ENCODE measurements at places on chromosomes 2 and 18. TPM values are rescaled to one million over a fixed set of nuclear protein-coding genes. Genes with fewer than 3 reads are reported as not detected.

DNA sequence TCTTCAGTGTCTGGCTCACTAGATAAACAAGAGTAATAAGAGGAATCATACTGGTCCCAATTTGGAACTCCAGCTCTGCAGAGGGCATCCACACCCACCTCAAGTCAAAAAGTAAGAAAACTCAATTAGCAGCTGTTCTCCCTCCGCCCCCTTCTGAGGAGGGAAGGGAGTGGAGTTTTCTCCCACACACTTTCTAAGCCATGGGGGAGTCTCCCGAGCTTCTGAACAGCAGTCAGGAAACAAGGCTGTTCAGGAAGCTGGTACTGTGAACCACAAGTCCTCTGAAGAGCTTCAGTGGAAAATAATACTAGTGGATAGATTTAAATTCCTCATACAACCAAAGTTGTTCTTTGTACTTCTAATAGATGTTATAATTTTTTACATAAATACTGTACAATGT is 32.9 kb upstream of the SPTBN1 start:
- peak; percentile 69 for DNase-seq

CRYGB gene
- total RNA-seq, result not detected

DNA sequence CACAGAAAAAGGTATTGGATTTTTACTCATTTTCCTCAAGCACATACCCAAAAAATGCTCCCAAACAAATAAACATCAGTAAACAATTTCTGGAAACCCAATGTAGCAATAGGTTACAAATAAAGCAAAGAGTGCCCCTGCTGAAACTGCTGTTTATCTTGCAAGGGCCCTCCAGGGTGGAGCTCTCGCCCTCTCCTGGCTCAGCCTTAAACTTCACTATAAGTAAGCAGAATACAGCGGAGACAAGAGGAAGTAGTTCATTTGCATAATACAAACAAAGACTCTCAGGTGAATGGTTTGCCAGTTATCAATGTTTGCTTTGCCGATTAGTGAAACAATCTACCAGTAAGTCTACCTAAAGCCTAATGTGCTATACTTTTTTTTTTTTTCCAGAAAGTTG is 437.6 kb downstream of the DLGAP1 start:
- no peak for DNase-seq

CDCA7 gene
- total RNA-seq, result 27.7 TPM

DNA sequence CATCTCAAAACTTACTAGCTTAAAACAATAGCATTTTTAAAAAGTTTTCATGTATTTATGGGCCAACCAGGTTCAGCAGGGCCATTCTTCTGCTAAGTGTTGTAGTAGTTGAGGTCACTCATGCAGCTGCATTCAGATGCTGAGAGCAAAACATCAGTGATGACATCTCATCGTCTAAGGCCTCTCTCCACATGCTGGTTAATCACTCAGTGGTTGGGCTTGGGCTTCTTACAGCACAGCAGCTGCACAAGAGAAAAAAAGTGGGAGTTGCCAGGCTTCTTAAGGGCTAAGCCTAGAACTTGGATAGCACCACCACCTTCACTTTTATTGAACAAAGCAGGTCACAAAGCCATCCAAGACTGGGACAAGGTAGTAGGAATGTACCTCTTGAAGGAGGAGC is 190.3 kb downstream of the IRS1 start:
- DNase-seq, result no peak

Measured in endothelial cell of umbilical vein (primary cell).